ENCODE measurements at places on chromosomes 6 and 20.

GRCh38 chr6:37433657-37434271 is 743 bp downstream of the CMTR1 start:
- no peak for DNase-seq

GRCh38 chr6:15440040-15440439 is 194.2 kb downstream of the JARID2 start:
- no peak for DNase-seq

DNA sequence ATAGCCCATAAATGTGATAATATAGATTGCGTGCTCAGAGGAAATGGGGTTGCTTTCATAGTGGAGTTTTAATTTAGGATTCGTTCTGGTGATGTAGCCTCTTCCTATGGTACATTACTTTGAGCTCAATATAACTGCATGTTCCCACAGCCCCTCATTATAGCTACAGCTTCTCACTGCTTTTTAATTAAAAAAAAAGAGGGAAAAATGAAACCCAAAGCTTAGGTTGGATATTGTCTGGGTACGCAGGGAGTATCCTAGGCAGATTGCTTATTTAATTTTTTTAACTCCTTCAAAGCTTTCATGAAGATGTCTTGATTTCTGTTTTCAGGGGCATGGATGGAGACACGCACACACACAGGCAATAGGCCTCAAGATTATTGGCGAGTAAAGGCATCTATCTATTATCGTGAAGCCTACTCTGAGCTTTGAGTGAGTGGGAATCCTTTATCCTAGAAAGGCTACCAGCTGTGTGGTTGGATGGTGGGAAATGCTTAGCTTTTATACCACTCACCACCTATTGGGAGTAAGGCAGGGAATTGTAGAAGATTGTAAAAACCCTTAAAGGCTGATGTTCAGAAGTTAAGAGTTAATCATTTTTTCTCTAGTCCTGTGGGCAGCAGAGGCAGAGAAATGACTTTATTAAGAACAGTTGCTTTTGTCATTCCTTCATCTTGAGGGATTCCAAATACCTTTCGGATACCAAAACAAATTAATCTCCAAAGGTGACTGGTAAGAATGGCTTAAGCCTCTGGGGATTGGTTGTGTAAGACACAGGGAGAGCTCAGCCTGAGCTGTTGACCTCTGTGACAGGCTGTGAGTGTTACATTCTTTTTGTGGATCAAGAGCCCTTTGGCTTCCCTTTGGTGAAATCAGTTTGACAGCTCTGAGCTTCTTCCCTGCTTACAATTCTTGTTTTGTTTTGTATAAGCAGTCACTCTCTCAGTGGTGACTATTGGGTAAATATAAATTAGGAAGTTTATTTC is 33.4 kb downstream of the CTNNBL1 start:
- no peak for DNase-seq

DNA sequence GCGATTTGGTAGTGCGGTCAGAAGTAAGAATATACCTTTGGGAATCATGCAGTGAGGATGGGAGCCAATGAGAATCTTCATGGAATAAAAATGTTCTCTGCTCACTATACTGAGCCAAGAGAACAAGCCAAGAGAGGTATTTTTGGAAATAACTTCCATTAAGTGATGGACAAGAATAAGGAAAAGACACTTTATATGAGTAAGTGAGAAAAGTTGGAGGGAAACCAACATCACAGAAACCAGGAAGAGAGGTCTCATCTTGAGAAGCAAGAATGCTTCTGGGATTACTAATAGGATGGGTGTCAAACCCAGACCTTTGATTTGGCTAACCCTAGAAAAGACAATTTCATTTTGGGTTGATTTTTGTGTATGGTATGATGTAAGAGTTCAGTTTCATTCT is 181.2 kb upstream of the JAG1 start:
- no peak for DNase-seq

GRCh38 chr20:58891086-58891717 is 38.7 kb downstream of the GNAS start:
- DNase-seq, result no peak

All from memory B cell (primary cell).